ENCODE measurements at places on chromosomes 4 and X. TPM values are rescaled to one million over a fixed set of nuclear protein-coding genes. Genes with fewer than 3 reads are reported as not detected.

Gene DSPP
- total RNA-seq, result not detected

GRCh38 chr4:38805530-38806145, 1.0 kb upstream of the TLR1 start:
- no peaks in the 10 kb centered on the region for H3K27me3 ChIP-seq
- H3K36me3 ChIP-seq, result no peaks in the 10 kb centered on the region
- no peak overlapping the region for H3K27ac ChIP-seq
- H3K4me1 ChIP-seq, result peaks cover 7% of the 10 kb centered on the region
- DNase-seq, result no peak
- no peak overlapping the region for H3K4me3 ChIP-seq

Gene UGT8
- 39.3 TPM for total RNA-seq

Gene NHSL2
- total RNA-seq, result 1.3 TPM

DNA sequence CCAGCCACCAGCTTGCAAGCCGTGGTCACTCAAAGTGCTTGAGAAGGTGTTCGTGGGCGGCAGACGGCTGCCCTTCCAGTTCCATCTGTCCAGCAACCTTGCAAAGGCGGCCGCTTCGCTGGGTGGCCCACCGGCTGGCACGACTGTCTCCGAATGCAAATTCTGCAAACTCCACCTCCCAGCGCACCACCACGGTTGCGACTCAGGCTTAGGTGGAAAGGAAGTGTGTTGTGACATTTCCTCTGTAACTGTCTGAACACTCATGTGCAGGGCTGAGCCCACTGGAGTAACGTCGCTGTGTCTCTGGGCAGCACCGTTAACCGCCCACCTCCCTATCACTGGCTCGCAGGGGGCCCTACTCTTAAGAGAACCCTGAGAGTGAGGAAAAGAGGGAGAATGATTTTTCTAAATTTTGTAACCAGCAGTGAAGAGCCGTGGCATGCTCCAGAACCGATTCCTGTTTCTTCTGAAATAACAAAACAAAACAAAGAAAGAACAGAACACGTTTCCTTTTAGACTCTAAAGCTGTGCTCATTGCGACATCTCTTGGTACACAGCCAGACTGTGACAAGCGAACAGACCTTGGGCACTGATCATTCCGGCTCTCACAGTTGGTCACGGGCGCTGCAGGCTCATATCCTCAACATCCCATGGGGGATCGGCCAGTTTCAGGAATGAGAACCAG, at the start of gene P2RY8:
Gene P2RY8, minus strand, starts transcription at position 155 of the 685 bp plus-strand sequence. CDS start 70,627 bp downstream, outside the sequence.
- DNase-seq, result peak; percentile 43
- H3K27ac ChIP-seq, result no peak within 1 kb of the TSS
- H3K36me3 ChIP-seq, result no peaks in the 10 kb centered on the region

Gene SLC30A9
- 58.6 TPM for total RNA-seq
